ENCODE measurements at places on chromosomes 16 and 17.

DNA sequence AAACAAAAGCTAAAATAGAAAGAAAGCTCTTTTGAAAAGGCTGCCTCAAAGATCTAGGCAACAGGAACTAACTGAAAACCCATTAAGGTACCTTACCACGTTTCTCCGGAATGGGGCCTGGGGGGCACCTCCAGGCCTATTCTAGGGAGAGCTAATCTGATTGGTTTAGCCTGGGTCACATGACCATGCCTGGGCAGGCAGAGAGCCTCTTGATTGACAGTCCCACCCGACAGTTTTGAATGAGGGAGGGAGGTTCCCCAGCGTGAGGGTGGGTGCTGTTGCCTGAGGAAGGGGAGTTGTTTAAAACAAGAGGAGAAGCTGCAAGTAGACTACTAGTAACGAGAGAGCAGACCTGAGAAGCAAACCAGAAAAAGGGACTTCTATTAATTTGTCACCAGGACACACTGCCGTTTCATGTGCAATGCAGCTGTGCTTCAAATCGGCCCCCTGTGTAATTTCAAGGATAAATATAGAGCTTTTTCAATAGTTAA lies 143.4 kb upstream of the HS3ST2 start:
- no peak for DNase-seq

GRCh38 chr17:38897176-38897575 lies 27.3 kb downstream of the LASP1 start:
- DNase-seq, result no peak

- no peak for DNase-seq
Observed at GRCh38 chr17:1511290-1511689, 5.1 kb downstream of the INPP5K start.

- no peak for DNase-seq
Observed at GRCh38 chr16:17301593-17302135, 169.1 kb downstream of the XYLT1 start.

DNA sequence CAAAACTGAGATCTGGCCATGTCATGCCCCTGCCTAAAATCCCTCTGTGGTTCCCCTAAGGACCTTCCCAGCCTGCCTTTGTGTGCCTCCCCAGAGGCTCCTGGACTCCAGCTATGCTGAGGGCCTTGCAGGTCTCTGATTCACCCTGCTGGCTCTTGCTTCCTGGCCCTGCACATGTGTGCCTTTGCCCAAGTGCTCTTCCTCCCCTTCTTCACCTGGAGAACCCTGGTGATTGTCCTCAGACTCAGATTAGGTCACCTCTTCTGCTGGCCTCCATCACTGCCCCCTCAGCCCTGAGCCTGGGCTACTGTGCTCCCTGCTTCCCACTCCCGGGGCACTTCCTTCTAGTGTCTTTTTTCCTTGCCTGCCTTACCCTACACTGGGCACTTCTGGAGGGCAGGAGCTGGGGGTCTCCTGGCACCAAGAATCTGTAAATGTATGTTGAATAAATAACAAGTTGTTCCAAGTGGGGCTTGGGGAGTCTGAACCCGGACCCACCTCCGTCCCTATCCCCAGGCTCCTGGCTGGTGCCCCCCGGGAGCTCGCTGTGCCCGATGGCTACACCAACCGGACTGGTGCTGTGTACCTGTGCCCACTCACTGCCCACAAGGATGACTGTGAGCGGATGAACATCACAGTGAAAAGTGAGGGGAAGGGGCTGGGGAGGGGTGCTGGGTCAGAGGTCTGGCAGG lies 7.8 kb downstream of the ITGA3 start:
- DNase-seq, result no peak

DNA sequence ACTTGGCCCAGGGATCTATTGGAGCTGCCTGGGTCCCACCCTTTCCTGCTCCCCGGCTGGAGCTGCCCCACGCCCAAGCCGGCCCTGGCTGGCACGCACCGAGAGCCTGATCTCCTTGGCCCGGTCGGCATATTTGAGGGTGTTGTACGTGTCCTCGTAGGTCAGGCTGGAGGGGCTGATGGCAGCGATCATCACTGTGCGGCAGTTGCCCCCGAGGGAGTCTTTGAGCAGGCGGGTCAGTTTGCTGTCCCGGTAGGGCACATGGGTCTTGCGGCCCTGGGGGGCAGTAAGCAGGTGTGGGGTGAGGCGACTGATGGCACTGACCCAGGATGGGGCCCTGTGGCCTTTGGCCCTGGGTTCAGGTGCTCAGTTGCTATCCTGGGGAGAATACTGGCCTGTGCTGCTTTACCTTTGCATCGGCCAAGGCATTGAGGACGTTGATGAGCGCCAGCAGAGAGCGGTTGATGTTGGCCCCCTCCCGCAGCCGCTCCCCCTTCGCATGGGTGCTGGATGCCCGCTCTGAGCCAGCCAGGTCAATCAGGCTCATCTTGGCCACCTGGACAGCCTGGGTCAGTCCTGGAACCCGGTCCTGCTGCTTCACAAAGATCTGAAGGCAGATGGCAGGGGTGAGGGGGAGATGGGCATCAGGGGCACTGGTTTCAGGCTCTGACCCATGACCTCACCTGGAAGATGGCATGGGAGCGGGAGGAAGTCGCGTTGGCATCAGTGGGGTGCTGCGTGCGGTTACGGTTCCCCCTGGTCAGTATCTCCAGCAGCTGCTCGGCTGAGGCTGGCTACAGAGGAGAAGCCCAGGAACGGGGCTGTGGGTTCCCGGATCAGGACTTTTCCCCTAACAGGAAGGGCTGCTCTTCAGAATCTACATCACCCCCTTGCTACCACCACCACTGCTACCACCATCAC lies 13.5 kb downstream of the KIF18B start:
- DNase-seq, result peak; percentile 4

DNA sequence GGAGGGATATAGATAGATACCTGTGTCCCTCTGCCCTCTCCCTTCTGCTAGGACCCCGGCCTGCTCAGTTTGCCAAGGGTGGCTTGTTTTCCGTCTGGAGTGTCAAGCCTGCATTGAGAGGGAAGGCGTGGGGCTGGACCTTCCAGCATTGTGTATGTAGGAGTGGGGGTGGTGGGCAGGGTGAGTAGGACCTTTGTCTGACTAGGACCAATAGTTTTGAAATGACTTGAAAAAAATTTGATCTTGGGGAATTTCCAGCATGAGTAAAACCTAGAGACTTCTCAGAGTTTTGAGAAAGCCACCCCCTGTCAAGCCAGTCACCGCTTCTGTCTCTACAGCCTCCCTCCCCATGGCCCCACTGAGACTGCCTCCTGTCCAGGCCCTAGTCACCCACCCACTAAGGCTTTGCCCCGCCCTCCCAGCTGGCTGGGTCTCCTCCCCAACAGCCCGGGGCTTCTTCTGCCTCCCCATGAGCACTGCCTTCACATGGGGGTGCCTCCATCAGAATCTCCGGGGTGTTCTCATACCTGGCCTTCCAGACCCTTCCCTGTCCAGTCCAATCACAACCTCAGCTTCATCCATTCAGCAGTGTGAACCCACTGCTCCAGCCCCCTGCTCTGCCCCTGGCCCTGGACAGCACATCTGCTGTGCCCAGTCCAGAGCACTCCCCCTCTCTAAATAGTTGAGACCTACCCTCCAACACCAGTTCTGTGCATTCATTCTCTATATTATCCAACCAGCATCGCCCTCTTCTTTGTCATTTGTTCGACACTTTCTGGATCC lies 207.0 kb downstream of the MSI2 start:
- peak; percentile 44 for DNase-seq

- no peak for DNase-seq
Observed at GRCh38 chr16:23039118-23039517, 110.1 kb downstream of the USP31 start.

DNA sequence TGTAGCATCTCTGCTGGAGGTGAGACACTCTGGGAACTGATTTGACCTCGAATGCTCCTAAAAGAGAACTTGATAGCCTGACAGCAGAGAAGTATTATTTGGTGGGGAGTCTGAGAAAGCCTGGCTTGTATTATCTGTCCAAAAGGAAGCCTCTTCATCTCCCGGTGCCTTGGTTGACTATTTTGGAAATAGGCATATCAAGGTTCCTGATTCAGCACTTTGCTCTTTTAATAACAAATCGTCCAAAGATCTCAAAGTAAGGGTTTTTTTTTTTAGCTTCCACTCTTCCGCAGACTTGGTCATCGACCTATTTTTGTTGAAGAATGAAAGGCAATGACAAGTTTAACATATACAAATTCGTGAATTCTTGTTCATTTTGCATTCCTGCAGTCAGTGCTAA lies 14.8 kb downstream of the TMEM186 start:
- DNase-seq, result no peak

GRCh38 chr17:521183-521525 lies 168.5 kb upstream of the RPH3AL start:
- no peak for DNase-seq

- DNase-seq, result peak; percentile 84
Observed at GRCh38 chr16:2881783-2882649, 999 bp upstream of the FLYWCH2 start.

DNA sequence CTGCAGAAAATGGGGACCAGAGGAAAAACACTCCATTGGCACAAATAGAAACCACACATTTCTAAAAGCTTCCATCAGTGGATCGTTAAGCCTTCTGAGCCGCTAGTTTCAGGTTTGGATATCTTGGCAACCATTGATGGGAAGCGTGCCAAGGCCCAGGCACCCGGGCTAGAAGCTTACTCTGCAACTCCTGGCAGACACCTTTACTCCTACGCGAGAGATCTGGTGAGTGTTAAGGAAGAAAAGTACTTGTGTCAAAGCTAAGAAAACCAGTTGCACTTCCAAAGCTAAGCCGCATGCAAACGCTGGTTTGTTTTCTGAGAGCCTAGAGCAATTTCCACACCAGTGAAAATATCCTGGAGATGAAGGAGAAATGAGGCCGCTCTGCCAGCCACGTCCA lies 472.4 kb downstream of the PMP22 start:
- no peak for DNase-seq

DNA sequence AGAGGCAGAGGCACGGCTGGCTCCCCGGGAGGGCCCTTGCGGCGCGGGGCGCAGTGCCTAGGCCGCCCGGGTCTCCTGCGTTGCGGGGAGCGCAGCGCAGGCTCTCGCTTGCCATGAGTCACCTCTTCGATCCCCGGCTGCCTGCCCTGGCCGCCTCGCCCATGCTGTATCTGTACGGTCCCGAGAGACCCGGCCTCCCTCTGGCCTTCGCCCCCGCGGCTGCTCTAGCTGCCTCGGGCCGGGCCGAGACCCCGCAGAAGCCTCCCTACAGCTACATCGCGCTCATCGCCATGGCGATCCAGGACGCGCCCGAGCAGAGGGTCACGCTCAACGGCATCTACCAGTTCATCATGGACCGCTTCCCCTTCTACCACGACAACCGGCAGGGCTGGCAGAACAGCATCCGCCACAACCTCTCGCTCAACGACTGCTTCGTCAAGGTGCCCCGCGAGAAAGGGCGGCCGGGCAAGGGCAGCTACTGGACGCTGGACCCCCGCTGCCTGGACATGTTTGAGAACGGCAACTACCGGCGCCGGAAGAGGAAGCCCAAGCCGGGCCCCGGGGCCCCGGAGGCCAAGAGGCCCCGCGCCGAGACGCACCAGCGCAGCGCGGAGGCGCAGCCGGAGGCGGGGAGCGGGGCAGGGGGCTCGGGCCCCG lies 390 bp downstream of the FOXL1 start:
- no peak for DNase-seq

- DNase-seq, result no peak
Observed at GRCh38 chr17:48961516-48962233, 6.7 kb downstream of the GIP start.

DNA sequence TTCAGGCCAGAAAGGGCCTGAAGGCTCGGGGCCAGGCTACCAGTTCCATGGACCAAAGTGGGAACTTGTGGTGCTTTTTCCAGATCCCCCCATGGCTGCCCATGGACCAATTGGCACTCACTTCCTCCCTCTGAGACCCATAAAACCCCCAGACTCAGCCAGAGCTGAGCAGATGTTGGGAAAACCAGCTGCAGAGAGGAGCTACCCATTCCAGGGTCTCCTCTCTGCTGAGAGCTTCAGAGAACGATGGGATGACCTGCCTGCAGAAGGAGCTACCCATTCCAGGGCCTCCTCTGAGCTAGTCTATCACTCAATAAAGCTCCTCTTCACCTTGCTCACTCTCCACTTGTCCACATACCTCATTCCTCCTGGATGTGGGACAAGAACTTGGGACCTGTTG lies 52.2 kb upstream of the MED9 start:
- peak; percentile 18 for DNase-seq

GRCh38 chr17:751269-752001 lies 629 bp downstream of the GEMIN4 start:
- DNase-seq, result no peak

DNA sequence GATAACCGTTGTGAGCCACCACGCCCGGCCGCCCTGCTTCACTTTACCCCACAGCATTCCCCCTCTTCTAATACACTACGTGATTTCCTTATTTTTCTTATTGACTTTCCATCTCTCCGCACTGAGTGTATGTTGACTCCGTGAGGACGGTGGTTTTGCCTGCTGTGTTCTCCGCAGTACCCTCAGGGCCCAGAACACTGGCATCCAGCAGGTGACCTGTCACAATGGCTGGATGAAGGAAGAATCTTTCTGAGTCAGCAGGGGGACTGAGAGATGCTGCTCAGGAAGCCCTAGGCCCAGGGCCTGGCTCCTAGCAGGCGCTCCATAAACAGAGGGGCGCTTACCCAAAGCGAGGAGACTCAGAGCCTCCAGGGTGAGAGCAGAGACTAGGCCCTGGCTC lies 79.5 kb downstream of the RTN4RL1 start:
- no peak for DNase-seq
